COR-L47 (cell line): ENCODE measurements at places on chromosomes 12 and 14.

DNA sequence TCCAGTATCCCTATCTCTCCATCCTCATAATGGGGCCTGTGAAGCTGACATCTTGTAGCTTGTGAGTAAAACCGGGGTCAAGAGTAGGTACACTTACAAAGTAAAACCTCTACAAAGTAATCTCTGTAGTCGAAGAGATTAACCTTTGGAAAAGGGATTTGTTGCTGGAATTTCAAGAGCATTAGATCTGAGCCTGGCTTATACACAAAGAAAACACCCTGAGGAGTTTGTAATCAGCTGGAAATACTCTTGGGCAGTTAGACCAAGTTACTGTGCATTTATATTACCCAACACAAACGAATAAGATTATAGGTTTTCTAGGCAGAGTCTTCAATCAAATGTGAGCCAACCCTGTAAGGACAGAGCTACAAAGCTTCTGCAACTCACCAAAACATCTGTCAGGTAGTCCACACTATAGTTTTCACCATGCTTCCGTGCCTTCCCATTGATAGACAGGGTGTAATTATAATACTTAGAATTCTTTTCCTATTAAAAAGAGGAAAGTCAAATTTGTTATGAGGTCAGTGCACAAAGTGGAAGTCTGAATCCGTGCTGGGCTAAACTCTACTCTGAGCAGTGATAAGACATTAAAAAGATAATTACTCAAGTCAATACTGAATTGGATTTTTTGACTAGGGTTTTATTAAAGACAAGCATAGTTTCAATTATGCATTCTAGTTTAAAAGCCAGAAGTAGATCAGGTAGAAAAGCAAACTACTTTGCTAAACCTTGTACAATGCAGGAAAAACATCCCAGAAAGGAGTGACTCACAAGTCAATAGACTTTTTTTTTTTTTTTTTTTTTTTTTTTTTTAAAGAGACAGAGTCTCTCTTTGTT lies 14.6 kb downstream of the GNS start:
- no peak for DNase-seq

GRCh38 chr14:48914382-48914781 lies 671.8 kb downstream of the RPS29 start:
- DNase-seq: no peak

GRCh38 chr14:78710963-78711362 lies 540.8 kb downstream of the NRXN3 start:
- no peak for DNase-seq

GRCh38 chr12:66380769-66381535 lies 78.7 kb downstream of the HELB start:
- DNase-seq: no peak

GRCh38 chr12:109309381-109310246 lies 530 bp upstream of the FOXN4 start:
- DNase-seq: no peak

- DNase-seq: no peak
These were observed 36.3 kb upstream of the OAS1 start for GRCh38 chr12:112870267-112870980.

- DNase-seq: no peak
These were observed 18.5 kb upstream of the MLXIP start for GRCh38 chr12:122060081-122060501.
